RPMI7951 (cell line): ENCODE measurements at places on chromosomes 7 and 10. TPM values are rescaled to one million over a fixed set of nuclear protein-coding genes. Genes with fewer than 3 reads are reported as not detected.

DNA sequence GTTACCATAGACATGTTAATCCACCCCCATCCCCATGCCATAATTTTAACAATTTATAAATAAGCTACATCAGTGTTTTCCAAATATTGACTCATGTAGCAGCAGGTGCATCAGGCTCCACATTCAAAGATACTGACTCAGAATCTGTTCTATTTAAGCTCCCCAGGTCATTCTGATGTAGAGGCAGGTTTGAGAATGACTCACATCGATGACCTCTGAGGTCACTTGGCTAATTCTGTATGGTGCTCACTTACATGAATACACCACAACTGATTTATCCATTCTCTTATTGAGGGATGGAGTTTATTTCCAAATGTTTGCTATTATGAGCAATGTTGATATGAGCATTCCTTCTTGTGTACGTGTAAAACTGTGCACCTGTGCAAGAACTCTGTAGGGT, 1159.0 kb downstream of the TYW1 start:
- DNase-seq, result no peak

DNA sequence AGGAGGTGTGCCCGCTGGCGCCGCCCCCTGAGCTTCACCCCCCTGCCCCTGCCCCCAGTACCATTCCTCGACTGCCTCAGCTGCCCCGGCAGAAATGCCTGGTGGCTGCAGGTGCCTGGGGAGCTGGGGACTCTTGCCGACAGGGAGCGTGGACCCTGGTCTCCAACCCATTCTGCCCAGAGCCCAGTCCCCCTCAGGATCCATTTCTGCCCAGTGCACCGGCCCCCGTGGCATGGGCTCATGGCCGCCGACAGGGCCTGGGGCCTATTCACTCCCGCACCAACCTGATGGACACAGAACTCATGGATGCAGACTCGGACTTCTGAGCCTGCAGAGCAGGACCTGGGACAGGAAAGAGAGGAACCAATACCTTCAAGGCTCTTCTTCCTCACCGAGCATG, 12.7 kb upstream of the AHCYL2 start:
- DNase-seq, result no peak

SLC26A3 gene
- not detected in 2 replicates for total RNA-seq

DNA sequence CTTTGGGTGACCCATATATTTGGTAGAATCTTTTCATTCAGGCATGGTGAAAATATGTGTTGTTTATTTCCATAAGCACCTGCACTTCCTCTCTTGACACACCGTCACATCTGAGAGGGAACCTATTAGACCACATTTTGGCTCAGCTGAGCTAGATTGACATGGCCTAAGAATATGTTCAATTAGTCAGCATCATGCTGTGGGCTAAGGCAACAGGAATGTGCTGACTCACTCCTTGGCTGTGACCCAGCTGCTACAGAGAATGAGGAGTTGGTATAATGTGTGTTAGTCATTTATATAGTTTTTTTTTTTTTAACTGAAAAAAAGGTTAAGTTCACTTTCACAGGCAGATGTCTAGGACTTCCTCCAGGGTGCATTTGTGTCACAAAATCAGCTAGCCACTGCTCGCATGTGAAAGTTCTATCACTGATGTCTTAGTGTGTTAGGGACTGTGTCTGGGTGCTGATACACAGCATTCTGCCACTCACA, 180.6 kb downstream of the SEMA3E start:
- DNase-seq, result peak; percentile 98

- DNase-seq, result peak; percentile 58
Observed at GRCh38 chr7:101058355-101058754, 26.9 kb upstream of the TRIM56 start.

DNA sequence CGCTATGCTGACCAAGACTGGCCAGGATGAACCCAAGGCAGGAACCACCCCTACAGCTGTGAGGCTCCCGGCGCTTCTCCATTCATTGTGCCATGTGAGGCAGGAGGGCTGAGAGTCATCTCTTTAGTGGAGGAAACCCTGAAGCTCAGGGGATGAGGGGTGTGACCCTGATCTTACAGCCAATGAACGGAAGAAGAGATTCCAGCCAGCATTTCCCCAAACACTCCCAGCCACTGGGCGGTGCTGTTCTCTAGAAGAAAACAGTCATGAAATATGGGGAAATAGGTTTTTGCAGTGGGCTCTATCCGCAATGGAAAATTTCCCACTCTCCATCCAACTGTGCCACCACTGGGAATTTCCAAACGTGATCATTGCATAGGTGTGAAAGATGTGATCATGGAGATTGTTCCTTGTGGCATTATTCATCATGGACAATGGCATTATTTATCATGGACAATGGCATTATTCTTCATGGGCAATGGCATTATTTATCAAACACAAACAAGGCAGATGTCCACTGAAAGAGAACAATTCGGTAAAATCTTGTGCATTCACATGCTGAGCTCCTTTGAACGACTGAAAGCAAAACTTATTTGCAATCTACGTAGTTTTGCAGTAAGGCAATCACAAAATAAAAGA, 14.0 kb upstream of the SLC18A2 start:
- DNase-seq, result peak; percentile 29

GRCh38 chr7:141946796-141947195, at the start of gene CLEC5A:
TSS of gene CLEC5A (minus strand) at chr7:141946974. CDS start at chr7:141946292, 682 bp downstream.
- no peak for DNase-seq

AGMO gene
- 1.1 and 1.4 TPM in 2 replicates for total RNA-seq

AKR1C1 gene
- 14.2 and 20.2 TPM in 2 replicates for total RNA-seq

GRCh38 chr10:132097609-132098377, 32.0 kb downstream of the JAKMIP3 start:
- no peak for DNase-seq

DNA sequence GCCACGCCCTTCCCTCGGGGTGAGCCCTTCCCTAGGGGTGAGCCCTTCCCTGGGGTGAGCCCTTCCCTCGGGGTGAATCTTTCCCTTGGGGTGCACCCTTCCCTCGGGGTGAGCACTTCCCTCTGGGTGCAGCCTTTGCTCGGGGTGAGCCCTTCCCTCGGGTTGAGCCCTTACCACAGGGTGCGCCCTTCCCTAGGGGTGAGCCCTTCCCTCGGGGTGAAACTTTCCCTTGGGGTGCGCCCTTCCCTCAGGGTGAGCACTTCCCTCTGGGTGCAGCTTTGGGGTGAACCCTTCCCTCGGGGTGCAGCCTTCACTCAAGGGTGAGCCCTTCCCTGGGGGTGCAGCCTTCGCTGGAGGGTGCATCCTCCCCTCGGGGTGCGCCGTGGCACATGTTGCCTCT, 34.6 kb upstream of the INSIG1 start:
- no peak for DNase-seq

- no peak for DNase-seq
Observed at GRCh38 chr10:122251459-122252255, 19.4 kb upstream of the BTBD16 start.

DNA sequence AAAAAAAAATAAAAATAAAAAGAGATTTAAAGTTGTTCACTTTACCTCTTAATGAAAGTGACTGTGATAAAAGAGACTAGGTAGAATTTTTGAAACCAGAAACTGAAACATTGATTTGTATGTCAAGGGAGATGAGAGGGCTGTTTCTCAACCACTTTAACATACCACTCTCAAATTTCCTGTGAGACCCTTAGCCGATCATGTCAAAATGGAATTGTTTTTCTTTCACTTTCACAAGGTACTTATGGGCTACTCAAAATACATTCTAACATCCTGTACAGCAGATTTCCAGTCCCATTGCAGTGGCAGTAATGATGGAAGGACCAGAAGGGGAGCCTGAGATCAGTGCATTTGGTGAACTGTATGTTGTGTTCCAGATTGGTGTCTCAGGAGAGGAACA, 261.2 kb downstream of the PPP1R3A start:
- DNase-seq, result no peak

- DNase-seq, result no peak
Observed at GRCh38 chr10:105328503-105329133, 687.5 kb downstream of the SORCS3 start.

DNA sequence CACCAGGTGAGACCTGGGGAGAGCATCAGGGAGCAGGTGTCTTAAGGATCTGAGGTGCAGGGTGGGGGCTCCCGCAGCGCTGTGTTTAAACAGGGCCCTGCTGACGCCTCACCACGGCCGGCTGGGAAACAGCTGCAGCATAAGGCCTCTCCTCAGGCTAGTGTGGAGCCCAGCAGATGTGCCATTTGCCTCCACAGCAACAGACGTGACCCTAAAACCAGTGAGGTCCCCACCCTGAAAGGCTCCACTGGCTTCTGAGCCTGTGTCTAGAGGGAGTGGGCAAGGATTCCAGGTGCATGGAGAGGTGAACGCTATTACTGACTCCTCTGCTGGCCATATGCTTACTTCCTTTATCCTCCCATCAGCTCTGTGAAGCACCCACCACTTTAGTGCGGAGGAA, 47.8 kb downstream of the SYPL1 start:
- no peak for DNase-seq

MEIG1 gene
- total RNA-seq, result 1.3 TPM in 1 of 2 replicates, not detected in the other

DNA sequence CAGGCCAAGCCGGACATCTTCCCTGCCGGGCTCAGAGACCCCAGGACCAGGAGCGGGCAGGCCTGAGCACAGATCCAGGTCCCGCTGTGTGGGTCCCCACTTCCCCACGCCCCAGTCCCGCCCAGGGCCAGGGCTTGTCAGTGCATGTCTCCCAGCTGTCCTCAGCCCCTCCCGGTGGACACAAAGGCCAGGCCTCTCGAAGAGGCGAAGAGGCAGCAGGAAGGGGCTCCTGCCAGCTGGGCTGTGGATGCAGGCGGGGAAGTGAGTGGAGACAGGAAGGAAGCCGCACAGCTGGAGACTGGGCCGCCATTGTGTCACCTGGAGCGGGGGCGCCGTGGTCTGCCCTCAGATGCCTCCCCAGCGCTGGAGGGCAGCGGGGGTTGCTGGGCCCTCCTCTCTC, 4.8 kb downstream of the GRIFIN start:
- peak; percentile 37 for DNase-seq

GRCh38 chr10:11478807-11479206, 132.6 kb downstream of the USP6NL start:
- DNase-seq, result no peak

- no peak for DNase-seq
Observed at GRCh38 chr7:84495128-84495527, 300.5 kb upstream of the SEMA3A start.

CHN2 gene
- 0.20 and 0.36 TPM in 2 replicates for total RNA-seq

COL13A1 gene
- 17.1 and 26.2 TPM in 2 replicates for total RNA-seq

DNA sequence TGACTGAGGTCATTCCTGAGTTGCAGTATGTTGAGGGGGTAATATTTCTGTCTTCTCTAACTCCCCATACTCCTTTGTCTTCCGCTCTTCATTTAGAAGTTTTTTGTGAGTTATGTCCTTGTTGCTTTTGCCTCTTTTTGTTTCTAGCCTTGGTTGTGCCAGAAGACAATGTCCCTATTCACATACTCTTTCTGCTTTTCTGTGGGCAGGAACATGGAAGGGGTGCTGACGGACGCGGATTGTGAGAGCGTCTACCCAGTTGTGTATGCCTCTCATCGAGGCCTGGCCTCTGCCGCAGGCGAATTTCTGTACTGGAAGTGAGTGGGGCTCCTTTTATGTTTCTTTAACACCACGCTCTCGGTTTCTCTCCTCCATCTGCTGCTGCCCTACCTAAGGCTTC, 20.5 kb downstream of the STAG3 start:
- DNase-seq, result no peak

- DNase-seq, result no peak
Observed at GRCh38 chr10:3143791-3144434, 28.7 kb downstream of the PITRM1 start.
